Kidney epithelial cell (primary cell): ENCODE measurements at places on chromosomes 16 and 17. TPM values are rescaled to one million over a fixed set of nuclear protein-coding genes. Genes with fewer than 3 reads are reported as not detected.

DNA sequence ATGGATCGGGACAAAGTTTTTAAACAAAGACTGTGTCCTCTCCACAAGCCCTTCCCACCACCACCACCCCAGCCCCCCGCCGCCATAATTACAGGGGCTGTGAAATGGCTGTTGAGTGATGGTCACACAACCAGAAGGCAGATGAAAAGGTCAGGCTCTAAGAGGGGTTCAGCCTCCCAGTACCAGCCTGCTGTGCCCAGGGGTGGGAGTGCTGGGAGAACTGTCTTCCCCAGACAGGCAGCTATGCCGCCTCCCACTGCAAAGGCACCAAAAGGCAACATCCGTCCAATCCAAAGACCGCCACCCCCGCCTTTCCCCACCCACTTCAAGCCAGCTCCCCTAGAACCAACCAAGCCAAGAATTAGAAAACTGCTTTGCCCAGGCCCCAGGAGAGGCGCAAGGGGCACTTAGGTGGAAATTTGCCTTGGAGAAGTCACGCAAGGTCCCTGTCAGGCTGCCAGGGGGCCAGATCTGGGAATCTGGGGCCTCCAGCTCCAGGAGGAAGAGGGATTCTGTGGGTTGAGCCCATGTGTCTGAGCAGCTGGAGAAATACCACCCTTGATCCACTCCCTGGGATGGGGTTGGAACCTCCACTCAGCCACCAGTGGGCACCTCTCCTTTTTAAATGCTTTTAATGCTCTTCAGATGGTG is 14.4 kb downstream of the CARHSP1 start:
- DNase-seq: no peak

DNA sequence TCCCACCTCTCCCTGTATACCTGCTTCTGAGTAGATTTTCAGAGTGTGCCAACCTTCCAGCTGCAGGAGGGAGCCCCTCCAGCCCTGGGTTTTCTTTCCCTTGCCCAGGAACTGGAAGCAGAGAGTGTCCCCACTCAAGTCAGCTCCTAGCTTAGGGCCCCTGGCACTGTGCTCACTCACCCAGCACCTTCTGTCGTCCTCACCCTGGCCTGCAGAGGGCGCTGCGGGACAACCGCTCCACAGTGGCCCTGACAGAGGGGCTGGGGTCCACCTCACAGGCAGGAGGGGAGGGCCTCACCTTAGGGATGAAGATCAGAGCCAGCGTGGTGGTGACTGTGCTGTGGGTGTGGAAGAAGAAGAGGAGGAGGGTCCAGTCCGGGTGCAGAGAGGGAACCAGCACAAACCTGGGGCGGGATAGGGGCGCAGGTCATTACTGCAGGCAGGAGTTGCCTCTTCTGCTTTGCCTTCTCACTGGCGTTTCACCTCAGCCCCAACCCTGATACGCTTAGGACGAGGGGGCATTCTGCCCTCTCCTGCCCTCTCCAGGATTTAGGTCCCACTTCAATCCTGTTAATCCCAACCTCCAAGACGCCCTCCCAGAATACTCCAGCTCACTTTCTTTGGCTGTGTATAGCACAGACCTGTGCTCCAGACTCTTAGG is 10.0 kb downstream of the GPR179 start:
- no peak for DNase-seq

GRCh38 chr17:46026166-46027047 is 27.4 kb downstream of the STH start:
- no peak for DNase-seq

The GGT6 gene
- 0.07 and 0.38 TPM in 2 replicates for total RNA-seq

The RPS6KB1 gene
- 19.2 and 19.8 TPM in 2 replicates for total RNA-seq
